Right atrium auricular region (tissue), 2 donors: ENCODE measurements at places on chromosomes 16 and 17.

DNA sequence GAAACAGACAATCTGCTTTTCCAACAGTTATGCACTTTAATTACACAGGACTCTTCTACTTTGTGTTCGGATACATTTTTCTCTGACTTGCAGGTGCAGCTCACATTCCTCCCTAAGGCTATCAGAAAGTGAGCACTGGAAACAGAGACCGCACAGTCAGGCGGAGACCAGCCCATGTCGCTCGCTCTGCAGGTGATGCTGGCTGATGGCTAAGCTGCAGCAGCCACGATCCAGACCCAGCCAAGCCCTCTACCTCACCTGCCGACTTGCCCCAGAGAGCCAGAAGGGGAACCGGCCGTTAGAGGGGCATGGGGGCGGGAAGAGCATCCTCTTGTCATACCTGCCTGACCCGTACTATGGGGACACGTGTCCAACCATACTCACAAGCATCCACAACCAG is 33.8 kb downstream of the MAP1LC3B start:
- DNase-seq: no peak

- DNase-seq: no peak
Measured at GRCh38 chr17:77428020-77428748, 287.4 kb downstream of the SEC14L1 start.

GRCh38 chr16:75064403-75065148 is 52.0 kb downstream of the LDHD start:
- DNase-seq: no peak

DNA sequence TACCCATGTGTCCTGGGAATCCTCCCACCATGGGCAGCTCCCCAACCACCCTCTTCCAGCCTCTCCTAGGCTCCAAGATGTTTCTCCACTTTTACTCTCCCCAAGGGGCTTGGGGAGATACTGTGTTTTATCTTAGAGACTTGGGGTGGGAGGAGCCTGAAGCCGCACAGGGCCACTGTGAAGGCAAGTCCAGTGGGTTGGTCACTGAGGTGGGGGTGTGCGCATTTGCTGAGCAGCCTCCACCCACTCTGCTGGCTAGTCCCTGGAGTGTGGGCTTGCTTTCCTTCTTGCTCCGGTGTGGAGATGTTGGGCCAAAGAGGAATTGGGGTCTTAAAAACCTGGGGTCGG is 4.1 kb upstream of the CLDN9 start:
- no peak for DNase-seq

GRCh38 chr16:21037736-21038135 is 112.9 kb downstream of the DNAH3 start:
- no peak for DNase-seq

DNA sequence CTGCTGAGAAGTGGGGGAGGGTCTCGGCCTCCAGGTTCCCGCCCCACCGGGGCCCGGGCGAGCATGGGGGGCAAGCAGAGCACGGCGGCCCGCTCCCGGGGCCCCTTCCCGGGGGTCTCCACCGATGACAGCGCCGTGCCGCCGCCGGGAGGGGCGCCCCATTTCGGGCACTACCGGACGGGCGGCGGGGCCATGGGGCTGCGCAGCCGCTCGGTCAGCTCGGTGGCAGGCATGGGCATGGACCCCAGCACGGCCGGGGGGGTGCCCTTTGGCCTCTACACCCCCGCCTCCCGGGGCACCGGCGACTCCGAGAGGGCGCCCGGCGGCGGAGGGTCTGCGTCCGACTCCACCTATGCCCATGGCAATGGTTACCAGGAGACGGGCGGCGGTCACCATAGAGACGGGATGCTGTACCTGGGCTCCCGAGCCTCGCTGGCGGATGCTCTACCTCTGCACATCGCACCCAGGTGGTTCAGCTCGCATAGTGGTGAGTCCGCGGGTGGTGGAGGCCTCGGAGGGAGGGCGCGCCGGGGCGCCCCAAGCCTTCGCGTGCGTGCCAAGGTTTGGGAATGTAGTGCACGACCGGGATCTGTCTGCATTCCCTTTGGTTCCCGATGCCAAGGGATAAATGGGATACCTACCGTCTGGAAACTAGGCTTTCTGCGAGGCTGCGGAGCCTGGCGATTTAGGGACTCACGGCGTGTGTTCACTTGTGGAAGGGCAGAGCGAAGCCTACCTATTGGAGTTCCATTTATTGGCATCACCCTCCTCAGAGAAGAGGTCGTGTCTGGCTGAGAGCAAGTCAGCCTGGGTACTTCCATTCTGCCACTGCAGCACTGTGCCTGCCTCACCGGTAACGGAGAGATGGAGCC is 1.0 kb downstream of the ZNRF1 start:
- DNase-seq: peak; percentile 62

- DNase-seq: no peak
Measured at GRCh38 chr16:31703526-31704128, 170.0 kb upstream of the ZNF267 start.

GRCh38 chr17:50834429-50835300 is 721 bp upstream of the WFIKKN2 start:
- no peak for DNase-seq

GRCh38 chr16:53817117-53817755 is 113.3 kb downstream of the FTO start:
- DNase-seq: no peak
